Activated naive CD8-positive, alpha-beta T cell treated with anti-CD3 and anti-CD28 coated beads for 36 hours (primary cell): ENCODE measurements at places on chromosomes 2 and 18.

DNA sequence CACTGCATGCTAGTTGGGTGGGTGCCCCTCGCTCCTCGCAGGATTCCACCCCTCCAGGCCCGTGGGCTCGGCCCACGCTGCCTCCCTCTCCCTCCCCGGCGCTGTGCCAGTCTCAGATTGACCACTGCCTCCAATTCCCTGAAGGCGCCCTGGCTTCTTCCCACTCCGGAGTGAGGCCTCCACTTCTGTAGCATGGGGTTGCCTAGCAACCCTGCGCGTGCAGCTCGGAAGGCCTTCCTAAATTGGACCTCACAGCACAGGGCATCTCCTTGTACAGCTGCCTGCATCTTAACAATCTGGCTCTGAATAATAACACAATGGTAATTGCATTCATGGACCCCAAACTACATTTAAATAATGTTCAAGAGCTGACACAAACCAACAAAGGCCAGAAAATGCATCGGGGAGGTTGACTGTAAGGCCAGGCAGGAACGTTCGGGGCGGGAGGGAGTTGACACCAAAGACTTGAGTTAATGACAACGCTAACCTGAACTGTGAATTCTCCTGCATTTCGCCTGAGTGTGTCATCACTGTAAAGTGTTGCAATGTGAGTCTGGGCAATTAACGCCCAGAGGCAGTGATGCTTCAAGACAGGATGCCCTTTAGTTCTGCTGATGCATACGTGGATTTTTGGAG, 222.9 kb downstream of the ZBTB7C start:
- DNase-seq = no peak

GRCh38 chr2:68365087-68365486, at the start of gene PLEK:
Gene PLEK, plus strand, starts transcription at chr2:68365282. Its CDS starts 70 bp downstream, at chr2:68365352.
- no peak for DNase-seq

DNA sequence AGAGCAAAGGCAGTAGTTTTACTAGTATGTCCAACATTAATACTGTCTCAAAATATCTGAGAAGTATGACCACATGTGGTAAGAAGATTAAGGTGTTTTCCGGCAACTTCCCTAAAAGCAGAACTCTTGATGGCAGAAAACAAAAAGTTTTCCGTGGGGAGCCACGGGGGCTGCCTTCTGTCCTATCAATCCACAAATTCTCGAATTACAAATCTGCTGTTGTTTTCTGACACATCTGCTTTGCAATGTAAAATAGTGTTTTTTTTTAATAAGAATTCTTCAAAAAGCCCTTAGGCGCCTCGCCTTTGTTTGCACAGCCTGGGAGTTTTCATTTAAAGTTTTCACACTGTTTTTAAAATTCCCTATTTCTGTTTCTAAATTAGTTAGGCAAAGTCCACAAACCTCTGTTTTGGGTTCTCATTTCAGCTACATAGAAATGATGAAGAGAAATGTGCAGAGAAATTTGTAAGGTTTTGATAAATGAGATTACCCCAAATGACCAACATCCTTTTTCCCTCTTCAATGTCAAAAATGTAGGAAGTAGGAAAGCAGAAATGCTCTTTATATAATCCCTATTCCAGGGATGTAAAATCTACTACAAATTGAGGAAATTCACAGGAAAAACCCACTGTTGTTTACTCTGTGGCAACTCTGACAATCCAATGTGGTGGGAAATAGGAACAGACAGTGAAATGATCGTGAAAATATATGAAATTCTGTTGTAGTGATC, 385.8 kb downstream of the ZEB2 start:
- DNase-seq = no peak

GRCh38 chr18:35454803-35455202, 43.0 kb downstream of the INO80C start:
- DNase-seq = no peak

DNA sequence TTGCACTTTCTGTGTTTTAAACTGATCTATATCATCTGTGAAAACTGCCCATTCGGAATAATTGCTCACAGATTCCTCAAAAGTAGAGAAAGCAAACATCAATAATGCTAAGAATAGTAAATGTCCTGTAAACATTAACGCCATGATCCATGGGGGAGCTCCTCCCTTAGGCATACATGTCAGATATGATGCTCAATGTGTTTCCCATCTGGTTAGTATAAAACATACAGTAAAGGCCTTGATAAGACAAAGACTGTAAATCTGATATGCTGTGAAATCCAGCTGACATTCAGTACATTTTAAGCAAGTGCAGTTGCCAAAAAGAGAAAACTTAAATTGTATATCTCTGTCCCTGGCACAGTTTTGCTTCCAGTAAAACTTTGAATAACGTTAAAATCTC, 2.1 kb downstream of the DSEL start:
- DNase-seq = no peak

DNA sequence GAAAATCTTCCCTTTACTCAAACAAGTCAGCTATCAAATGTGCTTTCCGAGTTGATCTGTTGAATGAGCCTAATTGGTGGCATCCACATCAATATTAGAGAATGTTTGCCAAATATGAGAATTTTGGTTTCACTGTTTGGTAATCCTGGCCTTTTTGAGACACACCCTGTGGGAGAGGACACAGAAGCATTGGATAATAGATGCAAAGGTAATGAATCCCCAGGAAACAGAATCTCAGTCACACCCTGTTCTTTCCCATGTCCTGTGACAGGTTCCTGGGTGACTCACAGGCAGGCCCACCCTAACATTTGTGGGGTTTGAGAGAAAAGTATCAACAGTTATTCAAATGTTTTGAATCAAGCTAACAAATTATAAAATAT, 99.8 kb upstream of the PELI1 start:
- DNase-seq = no peak
